ENCODE measurements at places on chromosomes 4 and X.

GRCh38 chr4:155761916-155762315 is 3.1 kb downstream of the GUCY1B1 start:
- DNase-seq: no peak

DNA sequence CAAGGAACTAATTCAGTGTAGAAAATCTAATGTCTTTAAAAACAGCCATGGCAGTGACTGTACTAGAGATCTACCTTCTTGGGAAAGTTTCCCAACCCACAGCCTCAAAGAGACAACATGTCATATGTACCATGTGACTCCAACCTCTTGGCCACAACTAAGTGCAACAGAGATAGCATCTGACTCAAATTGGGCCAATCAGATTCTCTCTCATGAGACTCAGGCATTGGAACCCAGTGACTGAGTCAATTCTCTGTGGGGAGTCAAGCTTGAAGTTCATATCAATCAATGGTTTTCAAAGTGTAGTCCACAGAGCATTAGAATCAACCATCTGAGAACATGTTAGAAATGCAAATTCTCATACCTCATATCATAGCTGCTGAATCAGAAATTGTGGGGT is 123.3 kb downstream of the MBNL3 start:
- no peak for DNase-seq

DNA sequence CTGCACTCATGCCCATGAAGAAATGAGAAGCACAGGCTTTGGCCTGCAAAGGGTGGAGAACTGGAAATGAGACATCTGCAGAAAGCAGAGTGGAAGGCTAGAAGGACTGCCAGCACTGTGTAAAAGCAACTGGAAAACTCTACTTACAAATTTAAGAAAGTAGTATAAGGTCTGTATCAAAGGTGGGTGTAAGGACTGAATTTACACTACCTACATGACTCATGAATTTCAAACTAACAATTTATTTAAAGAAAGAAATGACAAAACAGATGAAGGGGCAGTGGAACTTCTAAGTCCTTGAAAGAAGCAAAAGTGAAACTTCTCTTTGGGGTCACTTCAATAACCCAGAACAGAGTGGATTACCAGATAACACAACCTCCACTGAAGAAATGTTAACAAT is 71.2 kb downstream of the SLC10A7 start:
- DNase-seq: no peak

DNA sequence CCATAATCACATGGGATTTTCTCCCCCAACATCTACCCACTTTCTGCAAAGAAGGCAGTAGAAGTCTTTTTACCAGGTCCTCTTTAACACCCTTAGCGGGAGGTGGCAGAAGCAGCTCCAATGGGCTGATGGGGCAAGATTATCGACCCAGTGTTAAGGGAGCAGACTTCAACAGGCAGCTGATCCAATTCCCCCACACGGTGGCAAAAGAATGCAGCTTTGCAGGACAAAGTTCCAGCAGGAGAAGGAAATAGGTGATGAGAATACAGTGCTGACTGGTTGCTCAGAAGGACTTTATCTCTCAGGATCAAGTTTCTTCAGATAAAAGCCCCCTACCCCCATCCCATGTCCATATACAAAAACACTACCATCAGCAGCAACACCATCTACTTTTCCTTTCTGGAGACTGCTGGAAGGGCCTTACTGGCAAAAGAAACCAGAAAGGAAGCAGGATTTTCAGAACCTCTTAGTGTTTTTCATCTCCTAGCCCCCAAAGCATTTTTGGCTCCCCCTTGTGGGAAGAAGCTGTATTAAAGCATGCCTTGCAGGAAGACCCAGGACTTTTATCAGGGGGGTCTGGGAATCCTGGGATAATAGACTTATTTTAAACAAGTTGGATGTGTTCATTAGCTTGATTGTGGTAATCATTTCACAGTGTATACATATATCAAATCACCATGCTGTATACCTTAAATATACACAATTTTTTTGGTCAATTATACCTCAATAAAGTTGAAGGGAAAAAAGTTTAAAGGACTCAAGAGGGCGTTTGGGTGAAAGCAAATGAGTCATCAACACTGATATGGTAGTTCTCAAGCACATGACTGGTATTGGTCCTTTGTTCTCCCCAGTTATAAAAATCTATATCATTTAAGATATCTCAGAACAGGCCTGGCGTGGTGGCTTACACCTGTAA is 146.4 kb downstream of the GPC3 start:
- DNase-seq: no peak

DNA sequence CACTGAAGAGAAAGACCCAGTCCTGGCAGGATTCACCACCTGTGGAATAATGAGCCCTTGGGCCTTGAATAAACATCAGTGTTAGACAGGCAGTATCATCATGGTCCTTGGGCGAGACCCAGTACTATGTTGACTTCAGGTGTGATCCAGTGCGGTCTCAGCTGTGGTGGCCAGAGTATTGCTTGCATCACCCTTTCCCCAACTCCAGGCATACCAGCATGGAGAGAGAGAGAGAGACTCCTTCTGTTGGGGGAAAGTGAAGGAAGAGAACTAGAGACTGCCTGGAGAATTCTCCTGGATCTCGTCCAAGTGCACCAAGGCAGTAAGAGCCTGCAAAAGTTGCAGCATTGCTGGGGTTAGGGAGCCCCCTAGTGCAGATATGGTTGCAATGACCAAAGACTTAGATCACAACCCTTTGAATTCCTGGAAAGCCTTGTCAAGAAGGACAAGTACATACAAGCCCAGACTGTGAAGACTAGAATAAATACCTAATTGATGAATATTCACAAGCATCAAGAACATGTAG is 61.1 kb upstream of the VAMP7 start:
- no peak for DNase-seq

All from hippocampal formation (tissue), 2 donors.